ENCODE measurements at places on chromosomes 11 and 22. TPM values are rescaled to one million over a fixed set of nuclear protein-coding genes. Genes with fewer than 3 reads are reported as not detected.

DNA sequence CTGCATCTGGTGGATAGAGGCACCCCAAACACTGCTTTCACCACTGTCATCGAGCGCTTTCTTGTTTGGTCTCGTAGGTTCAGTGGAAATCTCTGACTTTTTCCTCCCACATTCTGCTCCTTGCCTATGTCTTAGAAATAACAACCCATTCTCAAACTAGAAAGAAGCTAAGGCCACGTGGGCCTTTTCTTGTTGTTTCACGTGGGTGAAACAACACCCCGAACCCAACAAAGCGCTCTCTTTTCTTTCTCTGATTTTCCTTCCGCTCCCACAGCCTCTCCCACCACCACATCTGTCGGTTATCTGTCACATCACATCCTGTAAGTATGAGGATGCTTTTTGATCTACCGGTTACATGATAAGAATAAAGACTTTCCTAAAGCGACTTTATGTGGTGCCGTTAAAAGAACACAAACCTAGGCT lies 77.1 kb downstream of the LINC01488 start:
- no peak for ATAC-seq

DNA sequence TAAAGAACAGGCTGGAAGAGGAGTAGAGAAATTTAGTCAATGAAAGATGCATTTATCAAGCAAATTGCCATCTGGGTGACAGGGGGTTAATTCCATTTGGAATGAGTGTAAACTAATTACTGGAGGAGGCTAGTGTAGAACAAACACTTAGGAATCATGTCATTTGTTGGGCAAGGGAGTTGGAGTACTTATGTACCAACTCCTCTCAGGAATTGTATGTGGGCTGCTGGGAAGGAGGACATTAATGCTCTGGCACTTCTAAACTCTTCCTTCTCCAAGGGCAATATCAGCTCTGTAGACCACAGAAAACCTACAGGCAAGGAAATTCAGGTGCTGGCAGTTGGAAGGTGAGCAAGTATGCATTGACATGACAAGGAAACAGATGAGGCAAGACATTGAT lies 141.0 kb downstream of the MSANTD4 start:
- ATAC-seq: no peak

- no peak for ATAC-seq
Observed at GRCh38 chr22:50547263-50547985, 1.7 kb downstream of the KLHDC7B start.

Gene PKP3
- total RNA-seq: 359 TPM

Gene CNIH2
- total RNA-seq: 0.52 TPM

All from esophagus mucosa (tissue), 1 donor.